ENCODE measurements at places on chromosomes 12 and 14.
A peak's percentile ranks its signal among the peaks of the same experiment; 100 is the strongest.

GRCh38 chr12:50626026-50626425, 121.2 kb downstream of the DIP2B start:
- DNase-seq, result no peak

- DNase-seq, result no peak
These were observed 191.0 kb upstream of the ATP2B1 start for GRCh38 chr12:89899651-89900050.

- DNase-seq, result no peak
These were observed 1.1 kb downstream of the SHMT2 start for GRCh38 chr12:57230381-57231155.

DNA sequence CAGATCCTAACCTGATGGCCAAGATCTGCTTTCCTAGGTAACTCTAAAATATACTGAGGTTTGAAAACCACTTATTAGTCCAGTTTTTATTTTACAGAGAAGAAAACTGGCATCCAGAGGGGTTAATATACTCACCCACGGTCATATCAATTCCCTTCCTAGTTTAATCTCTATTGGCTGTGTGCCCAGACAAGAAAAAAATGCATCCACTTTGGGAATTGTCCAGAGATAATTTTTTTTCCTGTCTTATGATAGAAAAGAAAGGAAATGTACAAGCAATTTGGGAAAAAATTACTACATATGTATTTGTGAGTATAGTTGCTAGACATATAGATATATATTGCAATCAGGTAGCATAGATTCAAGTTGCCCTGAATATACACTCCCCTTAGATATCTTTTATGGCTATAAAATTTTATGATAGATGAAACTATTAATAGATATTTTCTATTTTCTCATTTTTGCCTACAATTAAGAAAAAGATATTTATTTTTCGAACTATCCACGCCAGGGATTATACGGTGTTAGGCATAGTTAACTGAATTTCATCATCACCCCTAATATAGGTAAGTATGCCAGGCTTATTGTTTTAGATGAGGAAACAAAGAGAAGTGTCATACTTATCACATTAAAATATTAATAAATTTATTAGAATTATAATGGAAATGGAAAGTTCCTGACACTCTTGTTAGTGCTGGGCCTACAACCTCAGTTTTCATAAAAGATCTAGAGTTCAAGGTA, 100.5 kb upstream of the SLC38A2 start:
- no peak for DNase-seq

- peak; percentile 90 for DNase-seq
These were observed 178.5 kb upstream of the OR4E1 start for GRCh38 chr14:21852061-21852664.

GRCh38 chr12:101527682-101528081, 52.5 kb downstream of the SPIC start:
- DNase-seq, result no peak

GRCh38 chr14:65487783-65488494, 75.4 kb downstream of the FUT8 start:
- DNase-seq, result no peak

DNA sequence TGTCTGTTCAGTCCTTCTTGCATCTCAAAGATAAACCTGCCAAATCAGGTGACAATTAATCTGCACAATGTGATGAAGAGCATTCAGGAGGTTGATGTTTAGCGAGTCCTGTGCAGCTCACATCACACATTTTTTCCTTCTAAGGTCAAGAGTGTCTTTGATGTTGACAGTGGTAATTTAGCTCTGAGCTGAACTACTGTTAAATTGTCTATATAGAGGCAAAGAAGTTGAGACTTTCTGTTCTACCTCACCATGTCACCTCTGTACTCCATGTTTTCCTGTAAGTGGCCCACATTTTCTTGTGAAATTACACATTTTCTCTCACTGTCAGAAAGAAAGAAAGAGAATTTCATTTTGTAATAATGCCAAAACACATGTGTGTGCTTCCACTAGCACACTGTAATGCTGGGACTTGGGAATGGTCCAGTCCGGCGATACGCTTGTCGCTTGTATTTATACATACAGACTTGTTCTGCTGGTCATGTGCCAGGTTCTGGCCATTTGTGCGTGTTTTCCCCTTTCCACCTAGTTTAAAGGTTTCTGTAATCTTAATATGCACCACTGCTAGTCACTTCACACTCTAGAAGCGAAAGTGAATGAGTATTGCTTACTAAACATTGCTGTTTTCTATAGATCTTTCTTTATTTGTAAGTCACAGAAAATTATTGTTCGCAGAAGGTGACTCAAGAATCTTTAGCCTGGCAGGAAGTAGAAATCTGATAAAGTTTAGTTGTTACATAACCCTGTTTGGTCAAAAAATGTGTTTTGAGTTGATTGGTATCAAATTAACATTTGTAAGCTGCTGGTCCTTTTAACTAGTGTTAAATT, 328.9 kb downstream of the TMTC2 start:
- DNase-seq, result no peak

DNA sequence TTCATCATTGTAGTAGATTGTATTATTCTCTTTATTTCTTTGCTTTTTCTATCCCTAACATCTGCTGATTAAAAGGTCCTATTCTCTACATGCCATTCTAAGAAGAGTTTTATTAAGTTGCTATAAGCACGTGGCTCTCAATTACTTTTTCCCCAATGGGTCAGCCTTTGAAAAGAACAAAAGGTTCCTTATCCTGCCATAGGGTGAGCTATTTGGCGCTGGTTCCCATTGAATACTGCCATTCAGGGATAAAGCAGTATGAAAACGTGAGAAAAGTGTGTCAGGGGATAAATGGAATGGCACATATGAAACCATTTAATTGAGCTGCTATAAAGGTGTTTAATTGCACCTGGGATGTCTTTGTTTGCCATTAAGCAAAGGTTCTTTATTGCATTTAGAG, 80.9 kb downstream of the SYNE2 start:
- DNase-seq, result no peak

GRCh38 chr12:9098115-9098452, 17.6 kb downstream of the A2M start:
- DNase-seq, result no peak

GRCh38 chr14:55373784-55374705, 37.6 kb downstream of the ATG14 start:
- DNase-seq, result no peak

GRCh38 chr14:68282479-68283377, 463.1 kb downstream of the RAD51B start:
- DNase-seq, result no peak
